IMR-90 (cell line): ENCODE measurements at places on chromosomes 1 and 21. TPM values are rescaled to one million over a fixed set of nuclear protein-coding genes. Genes with fewer than 3 reads are reported as not detected.

TAF13 gene
- 13.1 and 81.4 TPM in 2 replicates for total RNA-seq

C4BPA gene
- total RNA-seq: not detected in 2 replicates

CD1E gene
- not detected in 2 replicates for total RNA-seq

OR2T35 gene
- total RNA-seq: not detected in 2 replicates

MAN1C1 gene
- total RNA-seq: 2.5 and 3.2 TPM in 2 replicates

SELE gene
- total RNA-seq: not detected in 2 replicates

C1orf232 gene
- total RNA-seq: not detected in 2 replicates

TFF2 gene
- not detected in 2 replicates for total RNA-seq

RPTN gene
- total RNA-seq: not detected in 2 replicates

TNFRSF14 gene
- total RNA-seq: 1.3 and 1.7 TPM in 2 replicates

LCK gene
- not detected in 2 replicates for total RNA-seq

TCP10L gene
- not detected in 2 replicates for total RNA-seq

CACNA1S gene
- not detected in 2 replicates for total RNA-seq

NID1 gene
- total RNA-seq: 21.9 and 23.9 TPM in 2 replicates

RHOU gene
- total RNA-seq: 0.72 and 0.83 TPM in 2 replicates

GJA9 gene
- total RNA-seq: not detected in 2 replicates

TRMT13 gene
- total RNA-seq: 5.2 and 12.8 TPM in 2 replicates

SPRR2B gene
- not detected in 2 replicates for total RNA-seq

KIF14 gene
- total RNA-seq: 4.7 and 10.8 TPM in 2 replicates

LCE1C gene
- not detected in 2 replicates for total RNA-seq

FAM151A gene
- total RNA-seq: not detected in 2 replicates

TDRD10 gene
- not detected in 2 replicates for total RNA-seq

SEMA4A gene
- total RNA-seq: 0.18 and 0.28 TPM in 2 replicates

CDA gene
- total RNA-seq: 0.90 and 1.4 TPM in 2 replicates

HS2ST1 gene
- total RNA-seq: 13.1 and 20.6 TPM in 2 replicates

PLPP3 gene
- 46.4 and 56.6 TPM in 2 replicates for total RNA-seq

TNFRSF25 gene
- total RNA-seq: 0.83 and 1.3 TPM in 2 replicates

AADACL3 gene
- not detected in 2 replicates for total RNA-seq

PAQR6 gene
- total RNA-seq: under 0.01 TPM in 1 of 2 replicates, not detected in the other

IL12RB2 gene
- total RNA-seq: not detected in 2 replicates

ZNF593OS gene
- not detected in 2 replicates for total RNA-seq

DEPDC1 gene
- 14.7 and 32.5 TPM in 2 replicates for total RNA-seq

LRRC8C gene
- total RNA-seq: 12.9 and 15.3 TPM in 2 replicates

FMO5 gene
- total RNA-seq: 0.36 and 0.83 TPM in 2 replicates

KLHL21 gene
- 12.0 and 14.2 TPM in 2 replicates for total RNA-seq

TMEM125 gene
- under 0.01 TPM in 1 of 2 replicates, not detected in the other for total RNA-seq

GIPC2 gene
- total RNA-seq: 0.18 and 0.28 TPM in 2 replicates

TRABD2B gene
- not detected in 2 replicates for total RNA-seq

PGM1 gene
- total RNA-seq: 82.5 and 94.5 TPM in 2 replicates

SKI gene
- total RNA-seq: 2.3 and 3.9 TPM in 2 replicates

SYPL2 gene
- under 0.01 TPM in 2 replicates for total RNA-seq

CFHR3 gene
- total RNA-seq: not detected in 2 replicates

BNIPL gene
- under 0.01 TPM in 1 of 2 replicates, not detected in the other for total RNA-seq

VHLL gene
- 0.28 TPM in 1 of 2 replicates, not detected in the other for total RNA-seq

MPL gene
- not detected in 2 replicates for total RNA-seq

LCE2C gene
- total RNA-seq: not detected in 2 replicates

HPDL gene
- 0.54 and 0.56 TPM in 2 replicates for total RNA-seq

GBP7 gene
- not detected in 2 replicates for total RNA-seq

GREM2 gene
- 3.0 and 5.0 TPM in 2 replicates for total RNA-seq

FCRL6 gene
- total RNA-seq: not detected in 2 replicates

OPTC gene
- not detected in 2 replicates for total RNA-seq

ADCY10 gene
- under 0.01 TPM in 2 replicates for total RNA-seq

PPFIA4 gene
- total RNA-seq: 3.6 and 5.4 TPM in 2 replicates
